NCI-H446 treated with DMSO at 0.1 percent for 48 hours (cell line): ENCODE measurements at places on chromosomes 2 and 18.

GRCh38 chr18:4551001-4551360 lies 95.9 kb upstream of the DLGAP1 start:
- DNase-seq = peak; percentile 82

DNA sequence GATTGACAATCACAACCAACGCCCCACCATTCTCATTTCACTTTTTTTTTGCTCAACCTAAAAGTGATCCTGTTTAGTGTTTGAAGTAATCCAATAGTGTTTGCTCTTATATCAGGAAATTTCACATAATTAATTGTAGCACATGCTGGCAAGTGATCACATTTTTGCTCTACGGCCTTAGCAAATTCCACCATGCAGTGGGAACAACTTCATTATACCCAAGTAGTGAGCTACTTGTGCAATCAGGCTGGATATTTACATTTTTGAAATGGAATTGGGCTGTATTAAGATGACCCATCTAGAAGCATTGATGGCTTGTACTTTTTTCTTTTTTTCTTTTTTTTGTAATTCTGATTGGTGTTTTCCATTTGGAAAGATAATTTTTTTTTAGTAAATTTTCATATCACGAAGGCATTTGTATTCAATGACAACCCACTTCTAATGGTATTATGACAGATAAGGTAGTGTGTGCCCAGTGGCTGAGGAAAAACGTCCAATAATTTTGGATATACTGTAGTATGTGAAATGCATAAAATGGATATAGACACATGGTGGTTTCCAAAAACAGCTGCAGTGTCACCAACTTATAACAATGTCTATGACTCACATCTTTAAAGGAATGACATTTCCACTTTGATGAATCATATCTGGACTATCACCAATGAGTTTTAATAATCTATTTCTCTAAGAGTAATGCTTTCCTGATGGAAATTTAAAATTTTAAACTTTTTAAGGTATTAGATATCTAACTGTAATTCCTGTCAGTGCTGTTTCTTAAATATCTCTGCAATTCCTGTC lies 130.6 kb downstream of the COL6A3 start:
- DNase-seq = no peak

GRCh38 chr2:102144128-102144527 lies 1.6 kb downstream of the IL1R1 start:
- DNase-seq = no peak

DNA sequence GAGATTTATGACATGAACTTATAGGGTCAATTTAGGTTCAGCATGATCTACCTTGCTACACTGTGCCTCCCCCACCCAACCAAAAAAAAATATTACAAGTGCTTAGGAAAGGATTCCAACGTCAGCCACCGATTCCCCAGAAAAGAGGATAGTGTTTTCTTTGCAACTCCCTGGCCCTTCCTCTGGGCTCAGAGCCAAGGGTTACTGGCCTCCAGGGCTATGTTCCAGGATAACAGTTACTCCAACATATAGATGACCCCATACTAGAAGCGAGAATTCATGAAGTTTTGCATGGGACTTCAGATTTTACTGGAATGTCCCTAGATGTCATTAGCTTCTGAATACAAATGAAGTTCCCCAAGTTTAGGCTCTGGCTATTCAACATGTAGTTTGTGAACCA lies 172.1 kb downstream of the UPP2 start:
- no peak for DNase-seq

DNA sequence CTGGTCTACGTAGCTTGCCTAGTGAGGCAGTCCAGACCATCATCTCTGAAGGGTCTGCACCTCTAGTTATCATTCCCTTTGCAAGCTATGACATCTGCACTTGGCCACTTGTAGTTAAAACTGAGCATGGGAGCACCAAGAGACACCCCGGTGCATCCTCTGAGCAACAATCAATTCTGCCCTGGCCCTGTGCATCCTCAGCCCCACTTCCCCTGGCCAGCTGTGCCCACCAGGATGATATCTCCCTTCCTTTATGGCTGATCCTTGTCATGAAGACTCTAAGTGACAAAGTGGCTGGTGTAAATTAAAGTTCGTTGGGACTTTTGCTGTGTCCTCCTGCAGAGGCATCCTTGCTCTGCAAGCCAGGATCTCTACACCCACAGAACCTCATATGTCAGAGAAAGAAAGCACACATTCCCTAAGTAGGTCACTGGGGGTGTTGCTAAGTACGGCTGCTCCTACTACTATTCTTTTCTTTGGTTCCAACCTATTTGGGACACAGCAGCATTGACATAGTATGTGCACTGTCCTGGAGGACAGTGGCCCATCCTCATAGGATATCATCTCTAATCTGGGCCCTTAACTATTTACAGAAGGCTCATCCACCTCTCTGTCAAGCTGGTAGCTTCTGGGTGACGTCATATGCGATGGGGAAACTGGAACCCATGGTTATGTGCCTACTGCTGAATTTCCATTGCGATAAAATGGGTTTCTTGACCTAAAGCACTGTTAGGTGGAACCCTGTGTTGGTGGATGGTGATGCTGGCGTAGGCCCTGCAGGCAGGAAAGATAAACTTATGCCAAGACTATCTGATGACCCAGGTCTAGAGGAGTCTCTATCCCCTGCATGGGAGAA lies 384.3 kb upstream of the ID2 start:
- no peak for DNase-seq

DNA sequence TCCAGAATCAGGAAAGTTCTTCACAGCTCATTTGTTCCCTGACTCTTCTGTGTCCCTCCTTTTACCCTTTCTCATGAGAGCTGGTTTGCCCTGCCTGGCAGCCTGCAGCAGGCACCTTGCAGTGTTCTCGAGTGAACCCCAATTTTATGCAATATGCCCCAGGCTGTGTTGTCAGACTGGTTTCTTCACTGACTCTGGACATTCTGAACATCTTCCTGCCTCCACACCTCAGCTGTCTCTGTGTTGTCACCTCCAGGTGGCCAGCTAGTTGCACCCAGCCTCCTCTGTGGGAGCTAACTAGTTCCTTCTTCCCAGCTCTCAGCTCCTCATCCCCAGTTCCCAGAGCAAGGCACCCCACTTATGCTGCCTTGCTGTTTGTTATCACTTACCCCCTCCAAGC lies 5.5 kb downstream of the SETBP1 start:
- DNase-seq = no peak

- DNase-seq = no peak
Measured at GRCh38 chr2:191860760-191861466, 14.0 kb upstream of the CAVIN2 start.

DNA sequence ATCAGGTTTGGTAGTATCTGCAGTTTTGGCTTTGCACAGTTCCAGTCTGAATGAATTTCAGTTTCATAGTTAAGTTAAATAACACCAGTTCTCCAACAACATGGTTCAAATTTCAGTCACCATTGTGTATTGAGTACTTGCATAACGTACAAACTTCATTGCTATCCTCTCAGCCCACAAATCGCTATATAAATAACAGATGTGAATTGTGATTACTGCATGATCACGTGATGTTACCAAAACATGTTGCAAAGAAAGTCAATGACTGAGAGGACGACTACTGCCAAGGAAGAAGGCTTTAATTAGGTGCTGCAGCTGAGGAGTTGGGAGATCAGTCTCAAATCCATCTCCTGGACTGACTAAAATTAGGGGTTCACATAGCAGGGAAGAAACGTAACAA lies 48.2 kb downstream of the COL4A4 start:
- DNase-seq = no peak

DNA sequence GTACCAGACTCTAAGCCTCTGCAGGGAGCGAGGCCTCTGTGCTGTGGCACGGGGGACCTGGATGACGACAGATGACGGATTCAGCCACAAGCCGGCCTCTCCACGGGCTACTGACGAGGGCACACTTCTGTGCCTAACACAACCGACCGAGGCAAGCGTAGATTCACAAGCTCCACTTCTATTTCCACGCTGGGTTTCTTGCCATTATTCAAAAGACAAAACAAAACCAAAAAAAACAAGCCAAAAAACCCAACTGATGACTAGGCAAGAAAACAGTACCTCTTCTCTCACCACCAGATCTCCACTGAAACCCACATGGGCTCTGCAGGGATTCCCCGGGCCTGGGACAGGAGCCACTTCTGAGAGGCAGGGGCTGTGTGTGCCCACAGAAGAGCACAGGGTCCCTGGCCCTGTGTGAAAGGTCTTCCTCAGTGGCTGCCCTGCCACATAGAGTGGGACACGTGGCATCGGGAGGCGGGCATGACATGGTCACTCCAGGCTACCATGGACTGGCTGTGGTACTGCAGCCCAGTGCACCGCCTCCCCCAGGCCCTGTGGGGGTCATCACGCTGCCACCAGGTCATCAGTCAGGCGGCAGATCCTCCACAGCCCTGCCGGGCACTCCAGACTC lies 254.7 kb downstream of the HDAC4 start:
- DNase-seq = no peak
